A673 (cell line): ENCODE measurements at places on chromosomes 1 and 21.

DNA sequence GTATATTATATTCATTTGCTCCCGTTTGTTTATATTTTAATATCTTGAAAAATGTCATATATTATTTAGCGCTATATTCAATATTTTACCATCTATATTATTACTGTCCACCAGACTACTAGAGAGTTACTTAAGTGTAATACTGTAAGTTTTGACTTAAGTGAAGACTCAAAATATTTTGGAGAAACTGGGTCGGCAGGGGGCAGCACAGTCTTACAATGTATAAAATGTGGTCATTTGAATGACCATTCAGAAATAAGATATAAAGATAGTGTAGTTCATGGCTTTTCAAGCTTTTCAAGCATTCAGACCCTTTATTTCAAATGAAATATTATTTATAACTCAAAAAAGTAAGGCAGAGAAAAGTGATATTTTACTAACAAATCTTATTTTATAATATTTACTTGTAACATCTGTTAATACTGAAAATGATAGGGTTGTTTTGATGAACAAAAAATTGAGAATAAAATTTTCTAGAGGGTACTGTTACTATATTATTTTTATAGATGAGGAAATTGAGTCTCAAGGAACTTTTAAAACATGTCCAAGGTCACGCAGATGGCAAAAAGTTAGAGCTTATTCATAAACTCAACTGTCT is 89.0 kb upstream of the SERTAD4 start:
- peak; percentile 85 for DNase-seq

- no peak for DNase-seq
Observed at GRCh38 chr1:145782272-145783099, 41.4 kb downstream of the RNF115 start.

DNA sequence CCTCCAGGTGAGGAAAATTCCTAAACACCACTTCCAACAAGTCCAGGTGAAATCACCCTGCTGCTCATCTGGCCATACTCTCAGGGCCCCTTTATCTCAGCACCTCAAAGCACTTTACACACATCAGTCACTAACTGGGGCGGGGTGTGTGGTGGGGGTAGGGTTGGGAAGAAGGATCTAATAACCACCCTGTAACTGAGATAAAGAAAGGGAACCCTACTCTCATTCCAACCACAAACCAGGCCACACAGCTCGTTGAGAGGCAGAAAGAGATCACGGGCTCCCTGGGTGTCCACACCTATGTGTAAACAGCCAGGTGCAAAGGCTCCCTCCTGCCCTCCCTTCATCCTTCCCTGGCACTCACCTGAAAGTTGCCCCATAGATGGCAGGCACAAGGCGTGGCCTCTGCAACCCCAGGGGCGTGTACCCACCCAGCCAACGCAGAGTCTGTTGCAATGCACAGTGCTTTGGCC is 20.4 kb downstream of the GPR161 start:
- DNase-seq, result no peak

DNA sequence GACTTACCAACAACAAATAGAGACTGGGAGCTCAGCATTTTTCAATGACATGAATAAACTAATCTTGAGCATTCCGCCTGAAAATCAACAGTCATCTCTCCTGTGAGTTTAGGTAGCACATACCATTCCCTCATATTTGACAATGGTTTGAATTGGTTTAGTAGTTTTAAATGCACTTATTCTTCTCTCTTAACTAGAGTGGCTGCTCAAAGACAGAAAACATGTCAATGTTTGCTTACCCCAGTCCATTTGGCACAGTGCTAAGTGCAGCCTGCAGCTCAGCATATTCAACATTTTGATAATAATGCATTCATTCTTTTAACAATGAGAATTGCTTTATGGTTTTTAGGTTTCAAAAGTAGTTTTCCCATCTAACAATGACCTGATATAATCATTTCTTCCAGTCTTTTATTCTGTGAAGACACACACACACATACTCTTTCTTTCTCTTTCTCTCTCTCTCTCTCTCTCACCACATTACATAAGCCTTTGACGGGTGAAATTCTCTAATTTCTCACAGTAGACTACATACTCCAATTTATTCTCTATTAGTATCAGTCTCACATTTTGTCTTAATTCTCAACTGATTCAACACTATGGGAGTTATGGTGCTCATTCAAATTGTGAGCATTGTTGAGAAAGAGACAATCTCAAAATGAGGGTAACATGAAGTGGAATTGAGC is 432.3 kb downstream of the LRRIQ3 start:
- DNase-seq, result no peak

- DNase-seq, result no peak
Observed at GRCh38 chr1:99669821-99670220, 23.9 kb downstream of the PALMD start.

DNA sequence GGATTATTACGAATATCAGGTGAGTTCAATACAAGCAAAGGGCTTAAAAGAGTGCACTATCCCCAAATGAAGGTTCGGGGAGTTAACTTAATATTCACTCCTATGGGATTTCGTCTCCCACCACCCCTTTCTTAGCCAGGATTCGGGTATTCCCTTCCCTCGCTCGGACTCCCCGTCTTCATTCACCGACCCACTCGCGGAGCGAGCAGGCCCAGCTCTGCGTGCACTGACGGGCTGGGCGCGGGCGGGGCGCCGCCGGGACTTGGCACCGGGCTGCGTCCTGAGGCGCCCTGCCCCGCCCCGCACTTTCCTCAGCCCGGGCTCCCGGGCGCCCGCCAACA is 7.7 kb upstream of the MPZL1 start:
- DNase-seq, result no peak

DNA sequence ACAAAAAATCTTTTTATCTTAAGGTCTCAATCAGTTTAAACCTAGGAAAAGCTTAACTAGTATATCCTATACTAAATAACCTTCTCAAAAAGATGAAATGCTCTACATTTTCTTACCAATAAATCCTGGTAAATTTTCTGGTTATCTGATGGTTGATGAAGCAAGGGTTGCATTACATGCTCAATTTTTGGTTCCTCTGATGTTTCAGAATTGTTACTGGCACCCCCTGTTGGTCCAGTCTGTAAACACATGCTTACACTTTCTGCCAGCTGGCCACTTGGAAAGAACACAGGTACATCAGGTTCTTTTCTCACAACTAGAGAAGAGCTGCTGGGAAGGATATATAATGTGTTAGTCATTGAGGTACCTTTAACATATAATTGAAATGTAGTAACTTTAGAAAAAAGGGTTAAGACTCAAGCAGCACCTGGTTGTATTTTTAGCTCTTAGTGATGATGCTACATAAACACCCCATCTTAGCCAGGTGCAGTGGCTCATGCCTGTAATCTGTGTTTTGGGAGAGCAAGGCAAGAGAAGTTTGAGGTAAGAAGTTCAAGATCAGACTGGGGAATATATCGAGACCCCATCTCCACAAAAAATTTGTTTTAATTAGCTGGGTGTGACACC is 30.9 kb upstream of the TAL1 start:
- DNase-seq, result peak; percentile 59

GRCh38 chr21:29320031-29320430 is 21.3 kb downstream of the BACH1 start:
- DNase-seq, result no peak

DNA sequence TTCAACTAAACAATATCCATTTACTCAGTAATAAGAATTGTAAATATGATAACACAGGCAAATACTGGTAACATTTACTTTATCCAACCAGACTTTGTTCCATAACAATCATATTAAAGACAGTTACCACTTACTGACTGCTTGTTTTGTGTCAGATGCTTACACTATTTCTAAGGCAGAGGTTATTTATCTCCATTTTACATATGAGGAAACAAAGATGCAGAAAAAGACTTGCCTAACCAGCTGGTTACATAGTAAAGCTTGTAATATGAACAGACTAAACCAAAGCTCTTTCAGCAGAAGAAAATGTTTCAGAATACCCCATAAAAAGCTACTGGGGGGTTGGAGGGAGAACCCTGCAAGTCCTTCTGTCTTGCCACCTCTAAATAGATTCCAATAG is 180.1 kb downstream of the EIF4G3 start:
- DNase-seq, result no peak

GRCh38 chr1:32727876-32728275 is 25.3 kb upstream of the SYNC start:
- DNase-seq, result no peak

DNA sequence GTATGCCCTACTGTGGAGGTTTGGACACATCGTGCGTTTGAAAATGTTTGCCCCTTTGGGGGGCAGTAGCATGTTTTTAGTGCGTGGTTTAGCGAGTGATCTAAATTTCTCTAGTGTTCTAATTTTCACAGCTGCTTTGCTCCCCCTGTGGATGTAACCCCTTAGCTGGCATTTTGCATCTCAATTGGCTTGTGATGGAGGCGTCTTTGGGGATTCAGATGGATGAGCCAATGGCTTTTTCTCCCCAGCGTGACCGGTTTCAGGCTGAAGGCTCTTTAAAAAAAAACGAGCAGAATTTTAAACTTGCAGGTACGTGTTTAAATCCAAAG is 836 bp downstream of the CDC7 start:
- no peak for DNase-seq

DNA sequence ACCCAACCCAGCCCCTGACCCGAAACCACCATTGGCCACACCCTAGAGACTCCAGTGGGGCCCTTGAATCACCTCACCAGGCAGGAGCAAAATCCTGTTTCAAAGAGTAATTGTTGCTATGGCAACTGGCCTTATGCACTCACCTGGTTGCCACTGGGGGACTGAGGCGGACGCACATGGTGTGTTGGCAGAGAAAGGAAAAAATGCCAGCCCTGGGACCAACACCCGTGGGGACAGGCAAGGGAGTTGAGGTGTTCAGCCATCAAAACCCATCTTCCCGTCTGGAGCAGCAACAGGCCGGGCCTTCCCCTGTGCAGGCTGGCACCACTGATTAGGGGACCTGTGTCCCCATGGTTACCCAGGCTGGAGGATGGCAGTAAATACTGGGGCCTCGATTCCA is 395.8 kb upstream of the VAMP3 start:
- DNase-seq, result no peak

DNA sequence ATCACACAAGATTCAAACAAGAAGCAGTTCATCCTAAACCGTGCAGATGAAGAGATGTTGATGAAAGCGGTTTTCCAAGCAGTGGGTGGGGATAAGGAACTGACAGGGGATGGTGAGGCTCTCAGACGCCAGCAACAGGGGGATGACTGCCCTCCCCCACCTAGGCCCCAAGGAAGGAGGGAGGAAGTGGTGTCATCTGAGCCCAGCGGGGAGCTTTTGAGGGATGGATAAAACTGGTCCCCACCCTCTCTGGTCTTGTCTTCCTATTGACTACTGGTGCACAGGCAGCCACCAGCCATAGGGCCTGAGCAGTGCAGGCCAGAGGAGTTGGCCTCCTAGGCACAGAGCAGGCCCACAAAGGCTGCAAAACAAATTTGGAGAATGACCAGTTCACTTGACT is 175.5 kb downstream of the HUNK start:
- DNase-seq, result peak; percentile 23

GRCh38 chr1:201414051-201414738 is 7.3 kb downstream of the TNNI1 start:
- no peak for DNase-seq

- DNase-seq, result no peak
Observed at GRCh38 chr1:231354330-231355020, 16.4 kb downstream of the SPRTN start.

GRCh38 chr21:37550157-37550556 is 183.6 kb downstream of the DYRK1A start:
- no peak for DNase-seq

- peak; percentile 53 for DNase-seq
Observed at GRCh38 chr1:178134061-178134460, 40.2 kb downstream of the RASAL2 start.

DNA sequence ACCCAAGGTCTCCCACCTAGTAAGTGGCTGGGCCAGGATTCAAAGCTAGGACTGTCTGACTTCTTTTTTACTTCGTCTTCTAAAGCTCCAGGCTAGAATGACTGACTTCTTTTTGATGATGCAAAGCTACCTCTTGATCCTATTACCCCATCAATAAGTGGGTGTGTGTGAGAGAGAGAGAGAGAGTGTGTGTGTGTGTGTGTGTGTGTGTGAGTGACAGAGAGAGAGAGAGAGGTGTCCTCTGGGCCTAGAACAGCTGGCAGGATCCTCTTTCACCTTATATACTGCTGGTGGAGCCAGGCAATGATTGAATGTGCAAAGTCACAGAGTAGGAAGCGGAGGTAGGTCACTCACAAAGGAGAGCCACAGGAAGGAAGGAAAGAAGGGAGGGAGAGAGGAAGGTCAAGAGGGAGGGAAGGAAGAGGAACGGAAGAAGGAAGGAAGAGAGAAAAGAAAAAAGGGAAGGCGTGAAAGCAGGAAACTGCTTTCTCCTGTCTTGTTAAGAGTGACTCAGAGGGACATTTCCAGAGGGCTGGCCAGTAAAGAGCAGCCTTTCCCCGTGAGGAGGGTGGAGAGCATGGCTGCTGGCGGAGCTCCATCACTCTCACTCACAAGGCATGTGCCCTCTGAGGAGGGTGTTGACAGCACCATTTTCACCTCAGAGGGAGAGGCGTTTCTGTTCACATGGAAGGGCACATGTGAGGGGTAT is 68.9 kb downstream of the CDC7 start:
- DNase-seq, result peak; percentile 10

- DNase-seq, result no peak
Observed at GRCh38 chr1:230262867-230263567, 163.1 kb downstream of the PGBD5 start.

DNA sequence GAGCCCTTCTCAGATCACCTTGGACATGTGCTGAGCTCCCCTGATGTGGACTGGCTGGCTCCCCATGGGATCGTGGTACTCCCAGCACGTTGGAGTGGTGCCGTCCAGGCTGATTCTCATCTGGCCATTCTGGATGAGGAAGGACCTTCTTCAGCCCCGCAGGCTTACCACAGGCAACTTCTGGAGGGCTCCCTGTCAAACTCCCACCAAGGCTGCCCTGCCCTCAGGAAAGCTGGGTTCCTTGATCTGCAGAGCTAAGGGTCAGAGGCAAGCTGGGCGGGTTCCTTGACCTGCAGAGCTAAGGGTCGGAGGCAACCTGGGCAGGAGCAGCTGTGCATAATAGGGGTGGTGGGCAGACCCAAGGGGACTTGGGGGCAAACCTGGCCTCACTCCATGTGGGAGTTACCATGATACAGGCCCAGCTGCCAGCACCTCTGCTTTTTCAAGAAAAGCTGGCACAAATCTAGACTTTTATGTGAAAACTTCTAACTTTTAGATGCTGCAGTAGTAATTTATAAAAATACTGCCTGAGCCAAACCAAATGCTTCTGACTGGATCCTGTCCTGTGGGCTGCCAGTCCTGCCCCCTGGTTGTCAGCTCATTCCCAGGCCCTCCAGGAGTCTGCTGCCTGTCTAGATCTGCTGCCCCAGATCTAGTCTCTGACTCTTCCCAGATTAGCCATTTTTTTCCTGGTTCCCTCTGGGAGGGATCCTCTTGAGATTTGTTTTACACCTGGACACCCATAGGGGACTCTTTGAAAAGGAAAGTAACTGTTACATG is 5.6 kb upstream of the THEM5 start:
- DNase-seq, result no peak
